ENCODE measurements at places on chromosomes 7 and 10. TPM values are rescaled to one million over a fixed set of nuclear protein-coding genes. Genes with fewer than 3 reads are reported as not detected.
A peak's percentile ranks its signal among the peaks of the same experiment; 100 is the strongest.

DNA sequence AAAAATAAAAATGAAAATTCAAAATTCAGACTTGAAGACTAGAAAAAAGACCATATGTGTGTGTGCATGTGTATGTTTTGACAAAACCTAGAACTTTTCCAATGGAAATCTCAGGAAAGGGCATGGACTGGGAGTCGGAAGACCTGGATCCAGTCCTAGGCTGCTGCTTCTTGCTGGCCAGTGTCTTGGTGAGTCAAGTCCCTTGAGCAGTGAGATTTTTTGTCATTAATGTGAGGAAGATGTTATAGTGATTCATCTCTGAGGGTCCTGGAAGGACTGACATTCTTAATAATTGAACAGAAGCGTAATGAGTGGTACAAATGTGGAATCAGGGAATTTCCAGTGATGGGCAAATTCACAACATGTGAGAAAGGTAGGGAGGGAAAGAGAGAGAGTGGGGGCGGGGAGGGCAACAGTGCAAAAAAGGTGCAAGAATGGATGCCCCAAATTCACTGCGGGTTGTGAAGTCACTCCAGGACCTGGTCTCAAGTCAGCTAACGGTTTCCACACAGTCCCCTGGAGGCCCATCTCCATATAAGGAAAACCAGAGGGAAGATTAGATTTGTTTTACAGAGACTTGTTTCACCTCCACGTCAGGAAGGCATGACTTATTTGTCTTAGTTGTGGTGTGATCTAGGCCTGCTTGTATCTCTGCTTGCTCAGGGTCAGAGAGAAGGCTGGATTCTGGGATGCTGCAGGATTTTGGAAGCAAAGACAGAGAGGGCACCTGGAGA lies 201.7 kb downstream of the BUB3 start:
- no peak overlapping the region for H3K27ac ChIP-seq
- DNase-seq: no peak
- peaks cover 11% of the 10 kb centered on the region for H3K27me3 ChIP-seq
- no peak overlapping the region for H3K4me3 ChIP-seq
- H3K36me3 ChIP-seq: no peaks in the 10 kb centered on the region

- H3K27ac ChIP-seq: no peak overlapping the region
- peaks cover 82% of the 10 kb centered on the region for H3K36me3 ChIP-seq
- H3K4me3 ChIP-seq: no peak overlapping the region
- DNase-seq: no peak
- H3K27me3 ChIP-seq: no peaks in the 10 kb centered on the region
Measured at GRCh38 chr7:143397710-143398530, 10.7 kb downstream of the EPHA1 start.

GRCh38 chr10:88190123-88190522 lies 326.7 kb downstream of the PTEN start:
- peaks cover 40% of the 10 kb centered on the region for H3K4me1 ChIP-seq
- no peak for DNase-seq
- H3K36me3 ChIP-seq: no peaks in the 10 kb centered on the region
- no peak overlapping the region for H3K4me3 ChIP-seq
- H3K27me3 ChIP-seq: no peaks in the 10 kb centered on the region

GRCh38 chr7:69184339-69184738 lies 413.9 kb upstream of the AUTS2 start:
- no peak for DNase-seq
- H3K4me3 ChIP-seq: no peak overlapping the region
- H3K36me3 ChIP-seq: no peaks in the 10 kb centered on the region
- H3K4me1 ChIP-seq: peaks cover 17% of the 10 kb centered on the region

DNA sequence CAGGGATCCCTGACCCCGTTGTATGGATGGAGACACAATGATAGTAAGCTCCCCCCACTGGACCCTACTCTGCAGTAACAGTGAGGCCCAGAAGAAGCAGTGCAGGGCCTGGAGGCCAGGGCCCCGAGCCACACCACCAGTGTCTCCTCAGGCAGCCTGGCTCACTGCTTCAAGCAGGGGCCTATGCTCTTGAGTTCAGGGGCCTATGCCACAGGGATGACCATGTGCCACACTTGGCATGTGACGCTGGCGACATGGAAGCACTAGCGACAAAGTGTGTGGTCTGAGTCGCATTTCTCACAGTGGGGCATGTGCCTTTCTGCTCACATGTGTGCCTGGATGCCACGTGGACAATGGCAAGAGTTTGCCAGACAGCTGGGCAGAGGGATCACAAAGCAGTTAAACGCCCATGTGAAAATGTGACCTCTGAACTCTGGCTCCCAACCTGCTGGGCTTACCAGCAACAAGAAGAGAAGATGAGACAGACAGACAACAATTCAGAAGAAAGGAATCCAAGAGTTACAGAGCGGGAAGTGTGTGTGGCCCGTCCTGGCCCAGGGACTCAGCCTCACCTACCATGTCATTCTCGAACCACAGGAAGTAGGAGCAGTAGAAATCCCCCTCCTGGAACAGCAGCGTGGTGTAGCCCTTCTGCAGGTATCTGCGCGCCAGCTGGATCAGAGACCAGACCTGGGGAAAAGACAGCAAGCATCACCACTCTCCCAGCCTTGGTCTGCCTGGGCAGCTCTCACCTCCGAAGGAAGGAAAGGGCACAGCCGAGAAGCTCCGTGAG lies 4.7 kb upstream of the PYROXD2 start:
- no peaks in the 10 kb centered on the region for H3K36me3 ChIP-seq
- no peak overlapping the region for H3K4me3 ChIP-seq

DNA sequence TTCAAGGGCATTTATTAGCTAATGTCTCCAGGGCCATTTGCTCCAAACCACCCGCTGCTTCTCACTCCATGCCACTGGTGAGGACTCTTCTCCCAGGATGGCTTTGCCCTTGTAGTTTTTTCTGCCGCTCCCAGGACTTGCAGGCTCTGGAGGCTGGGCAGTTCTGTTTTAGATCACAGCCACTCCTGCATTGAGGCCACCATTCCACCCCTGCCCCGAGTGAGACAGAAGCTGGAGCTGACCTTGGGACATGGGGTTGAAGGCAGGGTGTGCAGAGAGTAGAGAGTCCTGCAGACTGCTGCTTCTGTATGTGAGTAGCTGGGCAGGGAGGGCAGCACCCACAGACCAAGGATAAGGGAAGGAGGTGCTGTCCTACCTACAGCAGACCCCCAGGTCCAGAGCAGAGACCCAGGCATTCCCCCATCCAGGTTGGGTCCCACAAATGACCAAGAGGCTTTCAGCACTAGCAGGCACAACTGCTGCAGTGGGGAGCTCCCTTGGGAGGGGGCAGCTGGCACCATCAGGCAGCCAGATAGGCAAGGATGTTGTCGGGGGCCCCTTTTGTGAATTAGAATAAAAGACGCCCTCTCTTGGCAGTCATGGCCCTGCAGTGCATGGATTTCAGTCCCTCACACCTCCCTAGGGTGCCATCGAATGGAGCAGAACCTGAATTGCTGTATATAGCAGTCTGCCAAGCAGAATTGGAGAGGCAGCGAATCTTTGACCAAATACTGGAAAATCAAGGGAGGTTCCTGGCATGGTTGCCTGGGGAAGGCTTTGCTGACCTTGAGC lies 22.7 kb upstream of the ADCYAP1R1 start:
- DNase-seq: no peak
- H3K36me3 ChIP-seq: no peaks in the 10 kb centered on the region
- H3K4me3 ChIP-seq: no peak overlapping the region
- no peak overlapping the region for H3K27ac ChIP-seq
- H3K4me1 ChIP-seq: peaks cover 15% of the 10 kb centered on the region

DNA sequence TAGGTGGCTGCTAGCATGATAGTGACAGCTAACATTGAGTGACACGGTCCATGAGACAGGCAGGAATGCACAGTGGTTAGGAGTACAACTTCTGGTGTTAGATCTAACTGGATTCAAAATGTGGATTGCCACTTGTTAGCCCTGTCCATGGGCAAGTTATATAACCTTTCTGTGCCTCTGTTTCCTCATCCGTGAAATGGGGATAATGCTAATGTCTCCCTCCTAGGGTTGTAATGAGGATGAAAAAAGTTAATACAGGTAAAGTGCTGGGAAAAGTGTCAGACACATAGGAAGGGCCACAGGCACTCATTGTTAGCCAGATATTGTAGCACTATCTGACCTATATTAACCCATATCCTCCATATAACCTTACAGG lies 41.8 kb downstream of the TACR2 start:
- no peak overlapping the region for H3K4me3 ChIP-seq
- no peak for DNase-seq
- no peaks in the 10 kb centered on the region for H3K27me3 ChIP-seq

GRCh38 chr10:116694243-116694926 lies 48.0 kb downstream of the HSPA12A start:
- H3K27me3 ChIP-seq: peaks cover 58% of the 10 kb centered on the region
- H3K4me3 ChIP-seq: no peak overlapping the region
- peaks cover 3% of the 10 kb centered on the region for H3K4me1 ChIP-seq
- no peak for DNase-seq
- H3K36me3 ChIP-seq: no peaks in the 10 kb centered on the region

- no peaks in the 10 kb centered on the region for H3K36me3 ChIP-seq
- H3K27ac ChIP-seq: no peak overlapping the region
- H3K27me3 ChIP-seq: no peaks in the 10 kb centered on the region
- H3K4me3 ChIP-seq: no peak overlapping the region
- H3K4me1 ChIP-seq: no peaks in the 10 kb centered on the region
Measured at GRCh38 chr10:58027426-58027825, 240.3 kb downstream of the IPMK start.

DNA sequence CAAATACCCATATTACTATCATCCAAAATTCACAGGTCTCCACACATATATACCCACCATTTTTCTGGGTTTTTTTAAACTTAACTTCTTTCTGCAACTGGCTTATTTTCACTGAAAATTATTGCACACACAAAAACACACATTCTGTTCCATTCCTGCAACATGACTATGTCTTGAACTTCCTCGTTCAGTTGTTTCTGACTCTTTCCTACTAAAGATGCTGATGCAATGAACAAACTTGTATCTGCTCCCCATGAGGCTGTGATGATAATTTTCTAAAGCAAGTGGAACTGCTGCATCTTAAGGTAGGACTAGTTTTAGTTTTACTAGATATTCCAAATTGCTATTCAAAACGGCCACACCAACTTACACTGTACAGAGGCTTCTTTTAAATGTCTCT lies 77.7 kb downstream of the OSBPL3 start:
- H3K36me3 ChIP-seq: no peaks in the 10 kb centered on the region
- peaks cover 28% of the 10 kb centered on the region for H3K4me1 ChIP-seq
- no peak for DNase-seq
- no peak overlapping the region for H3K4me3 ChIP-seq

DNA sequence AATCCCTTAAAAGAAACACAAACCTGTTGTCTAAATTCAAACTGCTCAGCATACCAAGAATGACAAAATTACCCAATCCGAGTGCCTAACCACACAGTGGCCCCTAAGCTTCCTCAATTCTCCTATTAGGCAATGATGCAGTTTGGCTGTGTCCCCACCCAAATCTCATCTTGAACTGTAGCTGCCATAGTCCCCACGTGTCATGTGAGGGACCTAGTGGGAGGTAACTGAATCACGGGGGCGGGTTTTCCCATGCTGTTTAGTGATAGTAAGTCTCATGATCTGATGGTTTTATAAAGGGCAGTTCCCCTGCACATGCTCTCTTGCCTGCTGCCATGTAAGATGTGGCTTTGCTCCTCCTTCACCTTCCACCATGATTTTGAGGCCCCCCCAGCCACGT lies 21.9 kb downstream of the PSAP start:
- DNase-seq: no peak
- H3K27ac ChIP-seq: no peak overlapping the region
- H3K36me3 ChIP-seq: peaks cover 5% of the 10 kb centered on the region
- H3K4me3 ChIP-seq: no peak overlapping the region

DNA sequence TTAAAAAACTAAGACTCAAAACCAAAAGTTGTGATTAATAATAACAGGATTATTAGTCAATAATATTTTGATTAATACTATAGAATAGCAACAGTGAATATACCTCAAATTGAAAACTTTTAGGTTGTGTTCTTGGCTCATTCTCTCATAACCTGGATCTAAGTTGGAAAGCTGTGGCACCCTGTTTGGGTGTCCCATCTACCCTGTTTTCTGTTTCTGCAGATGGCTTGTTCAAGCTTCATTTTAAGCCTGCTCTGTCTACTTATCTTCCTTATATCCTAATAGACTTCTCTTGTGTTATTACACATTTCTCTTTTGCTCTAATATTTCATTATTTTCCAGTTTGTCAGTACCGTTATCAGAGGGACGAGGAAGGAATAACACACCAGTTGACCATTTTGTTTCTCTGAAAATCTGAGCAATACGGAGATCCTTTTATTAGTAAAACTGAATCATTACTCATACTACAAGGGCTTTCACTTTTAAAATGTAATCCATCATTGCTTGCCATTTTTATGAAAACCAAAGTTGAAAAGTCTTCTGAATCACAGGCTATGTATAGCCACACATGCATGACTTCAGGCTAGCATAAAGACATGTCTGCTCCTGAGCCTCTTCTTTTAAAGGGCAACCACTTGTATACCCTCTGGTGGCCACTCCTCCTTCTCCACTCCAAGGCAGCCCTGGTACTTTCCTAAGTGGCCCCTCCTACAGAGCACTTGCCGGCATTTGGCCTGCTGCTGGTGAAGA lies 22.3 kb downstream of the COX15 start:
- no peak overlapping the region for H3K4me3 ChIP-seq
- peak overlapping the region; percentile 32 for H3K27ac ChIP-seq
- H3K4me1 ChIP-seq: peaks cover 7% of the 10 kb centered on the region
- no peaks in the 10 kb centered on the region for H3K36me3 ChIP-seq

DNA sequence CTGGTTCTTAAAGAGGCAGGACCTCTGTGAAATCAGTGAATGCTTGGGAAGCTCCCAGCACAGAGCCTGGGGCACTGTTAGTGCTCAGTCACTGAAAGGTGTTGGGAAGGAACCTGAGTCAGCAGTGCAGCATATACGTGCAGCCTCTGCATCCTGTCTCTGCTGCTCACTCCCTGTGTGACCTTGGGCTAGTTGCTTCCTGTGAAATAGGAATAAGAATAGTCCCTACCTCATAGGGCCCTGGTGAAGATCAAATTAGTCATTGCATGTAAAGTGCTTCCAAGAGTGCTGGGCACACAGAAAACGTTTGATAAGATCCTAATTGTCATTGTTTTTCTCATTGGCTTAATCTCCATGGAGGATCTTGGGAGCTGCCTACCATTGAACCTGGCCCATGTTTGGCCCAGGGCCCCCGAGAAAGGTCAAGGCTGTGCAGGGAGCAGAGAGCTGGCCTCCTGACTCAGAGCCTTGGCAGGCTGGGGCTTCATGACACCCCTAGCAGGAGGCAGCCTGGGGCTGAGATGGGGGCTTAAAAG lies 73.3 kb upstream of the COL13A1 start:
- H3K4me3 ChIP-seq: no peak overlapping the region
- H3K4me1 ChIP-seq: no peaks in the 10 kb centered on the region
- DNase-seq: no peak
- no peaks in the 10 kb centered on the region for H3K36me3 ChIP-seq
- no peak overlapping the region for H3K27ac ChIP-seq

GRCh38 chr7:1070544-1071011 lies 17.3 kb upstream of the GPER1 start:
- H3K4me3 ChIP-seq: no peak overlapping the region
- H3K27ac ChIP-seq: peak overlapping the region; percentile 17
- DNase-seq: no peak
- H3K36me3 ChIP-seq: no peaks in the 10 kb centered on the region

GRCh38 chr7:33900501-33900900 lies 4.8 kb upstream of the BMPER start:
- DNase-seq: no peak
- H3K4me1 ChIP-seq: peaks cover 13% of the 10 kb centered on the region
- H3K27me3 ChIP-seq: peaks cover 51% of the 10 kb centered on the region
- H3K27ac ChIP-seq: no peak overlapping the region

SOSTDC1 gene
- not detected for total RNA-seq

PRPS1L1 gene
- total RNA-seq: not detected

CALHM3 gene
- not detected for total RNA-seq

BAIAP2L1 gene
- total RNA-seq: 0.47 TPM

CALN1 gene
- not detected for total RNA-seq

XRCC2 gene
- 1.1 TPM for total RNA-seq

R3HCC1L gene
- total RNA-seq: 27.0 TPM

Data from naive thymus-derived CD8-positive, alpha-beta T cell (primary cell).